Stimulated activated CD8-positive, alpha-beta memory T cell treated with anti-CD3 and anti-CD28 coated beads, Interleukin-2, amount 100 ng/mL, for 1 hour (primary cell): ENCODE measurements at places on chromosomes 5 and 9.

DNA sequence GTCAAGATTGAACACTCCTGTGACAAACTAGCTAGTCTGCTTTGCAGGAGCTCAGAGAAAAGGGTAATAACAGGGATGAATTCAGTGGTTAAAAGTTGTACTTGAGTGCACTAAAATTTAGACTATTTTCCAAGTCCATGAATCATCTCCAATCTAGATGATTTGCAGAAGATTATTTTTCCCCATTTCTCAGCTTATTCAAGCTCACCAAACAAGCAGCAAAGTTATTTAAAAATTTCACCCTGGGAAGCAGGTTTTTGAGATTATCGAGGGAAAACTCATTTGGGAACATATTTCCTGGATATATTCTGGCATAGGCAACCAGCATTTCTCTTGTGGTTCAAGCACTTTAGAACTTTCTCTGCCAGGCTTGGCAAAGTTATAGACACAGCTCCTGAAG, 311.4 kb downstream of the TLE1 start:
- no peak for DNase-seq

- DNase-seq, result no peak
These were observed 55.3 kb upstream of the ALDH1B1 start for GRCh38 chr9:38337181-38337580.

DNA sequence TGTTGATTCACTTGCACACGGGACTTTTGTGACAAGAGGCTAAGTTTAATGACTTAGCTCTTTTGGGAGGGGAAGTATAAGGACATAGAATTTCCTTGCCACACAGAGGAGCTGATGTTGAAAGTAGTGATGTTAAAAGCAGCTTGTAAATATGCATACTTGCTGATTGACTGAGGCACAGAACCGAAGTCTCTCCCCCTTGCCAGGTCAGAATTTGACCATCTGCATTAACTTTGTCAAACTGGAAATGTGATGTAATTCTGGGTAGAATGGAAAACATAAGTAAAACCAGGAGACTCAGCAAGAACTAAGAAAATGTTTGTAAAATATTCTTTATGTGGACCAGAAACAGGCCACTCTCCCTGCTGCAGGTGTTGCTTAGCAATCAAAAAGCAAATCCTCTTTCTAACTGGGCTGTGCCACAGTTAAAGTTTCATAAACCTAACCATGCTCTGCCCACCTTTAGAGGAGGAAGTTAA, 284.2 kb downstream of the NR3C1 start:
- DNase-seq, result no peak

- DNase-seq, result no peak
These were observed 335.1 kb downstream of the IZUMO3 start for GRCh38 chr9:24210641-24211040.

GRCh38 chr5:62985749-62986148, 407.1 kb downstream of the LRRC70 start:
- DNase-seq, result no peak

DNA sequence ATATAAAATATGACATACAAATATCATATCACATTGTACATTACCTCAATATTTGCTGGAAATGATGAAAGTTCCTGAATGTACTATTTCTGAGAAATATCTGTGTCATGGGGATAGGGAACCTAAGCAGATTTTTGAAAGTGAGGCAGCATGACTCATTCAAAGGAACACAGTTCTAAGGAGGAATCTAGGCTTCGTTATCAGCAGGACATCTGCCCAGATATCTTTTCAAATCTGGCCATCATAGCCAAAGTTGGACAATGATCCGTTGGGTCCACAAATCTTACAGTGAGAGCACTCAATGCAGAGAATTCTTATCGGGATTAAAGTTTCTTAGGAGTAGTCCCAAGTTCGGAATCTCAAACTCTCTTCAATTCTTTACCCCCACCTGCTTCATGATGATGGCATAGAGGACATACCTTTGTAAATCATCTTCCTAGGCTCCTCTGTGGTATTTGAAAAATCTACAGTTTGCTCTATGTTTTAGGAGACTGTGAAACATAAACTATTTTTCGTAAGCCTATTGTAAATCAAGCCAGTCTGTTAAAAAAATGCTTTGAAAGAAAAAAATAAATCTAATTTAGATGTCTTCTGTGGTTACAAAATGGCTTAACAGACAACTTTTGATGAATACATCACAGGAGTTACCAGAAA, 29.4 kb upstream of the ALDH1A1 start:
- no peak for DNase-seq

- DNase-seq, result no peak
These were observed 59.8 kb downstream of the ARHGEF37 start for GRCh38 chr5:149641000-149641576.

DNA sequence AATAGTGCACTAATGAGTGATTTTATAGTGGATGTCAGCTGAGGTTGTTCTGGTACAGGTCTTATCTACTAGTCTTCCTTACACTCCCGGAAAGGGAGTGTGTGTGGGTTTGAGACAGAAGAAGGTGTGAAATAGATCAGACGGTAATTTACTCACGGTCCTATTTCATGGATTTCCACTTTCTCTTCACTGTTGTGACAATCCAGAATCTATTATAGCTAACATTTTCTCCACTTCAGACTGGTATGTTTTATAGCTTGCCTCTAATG, 7.0 kb upstream of the C9 start:
- no peak for DNase-seq

- no peak for DNase-seq
These were observed 24.0 kb upstream of the GNE start for GRCh38 chr9:36282275-36282674.

DNA sequence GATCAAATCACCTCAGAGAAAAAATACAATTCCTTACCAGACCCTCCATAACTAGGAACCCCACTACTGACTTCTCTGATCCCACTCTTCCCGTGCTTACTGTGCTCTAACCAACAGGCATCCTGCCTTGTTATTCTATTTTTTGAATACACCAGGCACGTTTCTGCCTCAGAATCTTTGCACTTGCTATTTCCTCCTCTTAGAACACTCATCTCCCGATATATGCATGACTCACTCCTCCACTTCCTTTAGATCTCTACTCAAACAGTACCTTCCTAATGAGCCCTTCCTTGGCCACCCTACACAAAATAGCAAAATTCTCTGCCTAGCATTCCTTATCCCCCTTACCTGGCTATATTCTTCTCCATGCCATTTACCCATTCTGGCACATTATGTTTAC, 43.9 kb downstream of the MAPKAP1 start:
- DNase-seq, result no peak

DNA sequence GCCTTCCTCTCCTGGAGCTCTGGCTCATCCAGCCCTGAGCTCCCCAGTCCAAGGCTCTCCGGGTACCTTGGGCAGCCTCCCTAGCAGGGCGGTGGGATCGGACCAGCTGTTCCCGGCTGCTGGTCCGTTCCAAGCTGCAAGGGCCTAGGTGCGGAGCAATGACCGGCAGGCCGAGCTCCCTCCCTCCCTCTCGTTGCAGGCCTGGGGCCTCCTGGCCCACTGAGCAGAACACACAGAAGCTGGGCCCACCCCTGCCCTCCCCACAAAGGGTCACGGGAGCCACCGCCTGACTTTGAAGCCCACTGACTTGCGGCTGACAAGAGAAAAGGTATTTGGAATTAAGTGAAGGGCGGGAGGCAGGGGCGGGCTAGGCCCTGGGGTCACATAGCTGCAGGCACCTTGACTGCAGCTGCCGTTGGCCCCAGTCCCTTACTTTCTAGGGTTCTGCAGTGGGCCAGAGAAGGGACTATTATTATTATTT, 104.7 kb upstream of the IER5L start:
- no peak for DNase-seq

DNA sequence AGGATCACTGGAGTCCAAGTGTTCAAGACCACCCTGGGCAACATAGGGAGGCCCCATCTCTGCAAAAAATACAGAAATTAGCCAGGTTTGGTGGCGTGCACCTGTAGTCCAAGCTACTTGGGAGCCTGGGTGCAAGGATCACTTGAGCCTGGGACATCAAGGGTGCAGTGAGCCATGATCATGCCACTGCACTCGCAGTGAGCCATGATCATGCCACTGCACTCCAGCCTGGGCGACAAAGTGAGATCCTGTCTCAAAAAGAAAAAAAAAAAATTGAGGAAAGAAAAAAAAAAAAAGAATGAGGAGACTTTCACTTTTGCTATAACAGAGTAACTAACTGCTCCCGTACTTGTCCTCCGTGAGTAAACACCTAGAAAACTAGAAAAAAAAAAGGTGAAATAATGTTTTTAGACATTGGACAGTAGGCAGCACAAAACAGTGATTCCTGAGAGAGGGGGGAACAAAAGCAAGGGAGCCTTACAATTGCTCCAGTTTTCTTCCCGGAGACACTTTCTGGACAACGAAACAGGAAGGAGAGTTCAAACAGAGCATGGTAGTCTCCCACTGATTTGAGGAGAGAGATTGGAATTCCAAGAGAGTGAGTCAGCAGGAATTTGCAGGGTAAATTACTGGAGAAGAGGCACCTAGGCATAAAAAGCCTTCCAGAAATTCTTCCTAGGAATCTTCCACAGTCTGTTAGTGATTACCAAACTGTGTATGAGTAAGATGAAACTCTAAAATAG, 6.9 kb upstream of the ZBTB5 start:
- no peak for DNase-seq

GRCh38 chr5:87900419-87900818, 368.2 kb downstream of the TMEM161B start:
- DNase-seq, result no peak

- DNase-seq, result no peak
These were observed 36.6 kb downstream of the FAM240B start for GRCh38 chr9:38683336-38683735.
